ENCODE measurements at places on chromosomes 11 and 22. TPM values are rescaled to one million over a fixed set of nuclear protein-coding genes. Genes with fewer than 3 reads are reported as not detected.

The GRAMD1B gene
- total RNA-seq, result 5.5 TPM

The DGAT2 gene
- total RNA-seq, result 1.3 TPM

The OR6A2 gene
- total RNA-seq, result 0.25 TPM

The GNB1L gene
- total RNA-seq, result 5.4 TPM

The GDPD5 gene
- total RNA-seq, result 21.0 TPM

The PELI3 gene
- 5.9 TPM for total RNA-seq
